ENCODE measurements at places on chromosomes 11 and 22.

DNA sequence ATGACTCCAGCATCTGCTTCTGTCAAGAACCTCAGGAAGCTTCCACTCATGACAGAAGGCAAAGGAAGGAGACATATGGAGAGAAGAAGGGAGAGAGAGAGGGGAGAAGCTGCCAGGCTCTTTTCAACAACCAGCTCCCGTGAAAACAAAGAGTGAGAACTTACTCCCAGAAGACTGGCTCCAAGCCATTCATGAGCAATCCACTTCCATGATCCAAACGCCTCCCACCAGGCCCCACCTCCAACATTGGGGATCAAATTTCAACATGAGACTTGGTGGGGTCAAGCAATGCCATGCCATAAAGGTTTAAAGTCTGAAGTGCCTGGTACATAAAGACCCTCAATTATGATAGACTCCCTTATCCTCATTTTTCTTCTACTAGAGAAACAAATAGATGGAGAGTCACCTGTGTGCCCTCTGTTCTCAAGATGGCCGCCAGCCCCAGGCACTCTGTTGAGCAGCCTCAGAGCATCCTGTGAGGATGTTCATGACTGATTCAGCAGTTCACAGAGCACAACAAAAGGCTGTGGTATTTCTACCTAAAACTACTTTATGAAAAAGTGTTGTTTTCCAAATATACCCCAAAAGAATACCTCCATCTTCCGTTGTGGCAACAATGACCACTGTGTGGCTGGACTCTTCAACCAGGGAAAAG, 69.0 kb upstream of the CRTAM start:
- DNase-seq, result no peak

DNA sequence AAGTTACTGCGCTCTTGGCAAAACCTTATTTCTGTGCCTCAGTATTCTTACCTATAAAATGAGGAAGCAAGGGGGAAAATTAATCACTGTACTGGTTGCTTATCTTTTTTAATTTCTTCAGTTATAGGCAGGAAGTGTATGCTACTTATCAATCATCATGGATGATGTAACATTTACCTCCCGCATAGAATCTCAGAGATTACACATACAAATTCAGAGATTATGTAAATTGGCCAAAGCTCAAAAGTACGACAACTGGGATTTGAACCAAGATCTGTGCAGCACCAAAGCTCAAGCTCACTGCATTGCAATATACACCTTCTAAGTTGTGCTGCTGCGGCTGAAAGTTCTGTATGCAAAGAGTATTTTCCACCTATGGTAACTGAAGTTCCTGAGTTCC, 83.0 kb downstream of the PDHX start:
- no peak for DNase-seq

GRCh38 chr11:3685923-3686322, 14.7 kb upstream of the CHRNA10 start:
- DNase-seq, result no peak

DNA sequence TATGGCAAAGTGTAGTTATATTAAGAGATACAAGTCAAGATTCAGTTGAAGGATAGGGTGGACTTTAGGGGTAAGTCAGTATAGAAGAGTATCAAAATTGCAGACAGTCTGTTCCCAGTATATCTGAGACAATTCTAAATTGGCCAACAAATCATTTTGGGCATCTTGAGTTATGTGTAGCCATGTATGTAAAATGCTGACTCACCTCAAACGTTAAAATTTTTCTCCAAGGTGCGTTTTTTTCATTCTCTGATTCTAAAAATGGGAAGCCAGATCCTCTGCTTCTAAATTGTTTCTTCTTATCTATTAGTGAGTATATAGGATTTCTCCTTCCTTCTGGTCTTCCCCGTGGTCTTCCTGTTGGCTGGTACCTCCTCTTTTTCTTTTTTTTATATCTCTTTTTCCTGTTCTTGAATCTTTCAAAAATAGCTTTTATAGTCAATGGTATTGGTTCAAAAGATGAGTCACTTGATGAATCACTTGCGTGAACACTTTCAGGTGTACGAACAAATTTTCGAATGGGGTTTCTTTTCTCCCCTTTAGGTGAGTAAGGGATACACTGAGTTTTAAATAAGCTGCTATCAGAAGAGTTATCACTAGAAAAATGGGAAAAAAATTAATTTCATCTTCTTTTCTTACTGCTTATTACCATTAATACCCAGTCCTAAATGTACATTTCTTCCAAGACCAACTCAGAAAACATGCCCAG, 3.2 kb downstream of the TAF1D start:
- DNase-seq, result no peak

- no peak for DNase-seq
Observed at GRCh38 chr11:131792243-131792642, 421.8 kb downstream of the NTM start.

GRCh38 chr22:48500471-48501230, 1327.0 kb downstream of the BRD1 start:
- no peak for DNase-seq

- no peak for DNase-seq
Observed at GRCh38 chr11:106208760-106209159, 131.3 kb downstream of the AASDHPPT start.

DNA sequence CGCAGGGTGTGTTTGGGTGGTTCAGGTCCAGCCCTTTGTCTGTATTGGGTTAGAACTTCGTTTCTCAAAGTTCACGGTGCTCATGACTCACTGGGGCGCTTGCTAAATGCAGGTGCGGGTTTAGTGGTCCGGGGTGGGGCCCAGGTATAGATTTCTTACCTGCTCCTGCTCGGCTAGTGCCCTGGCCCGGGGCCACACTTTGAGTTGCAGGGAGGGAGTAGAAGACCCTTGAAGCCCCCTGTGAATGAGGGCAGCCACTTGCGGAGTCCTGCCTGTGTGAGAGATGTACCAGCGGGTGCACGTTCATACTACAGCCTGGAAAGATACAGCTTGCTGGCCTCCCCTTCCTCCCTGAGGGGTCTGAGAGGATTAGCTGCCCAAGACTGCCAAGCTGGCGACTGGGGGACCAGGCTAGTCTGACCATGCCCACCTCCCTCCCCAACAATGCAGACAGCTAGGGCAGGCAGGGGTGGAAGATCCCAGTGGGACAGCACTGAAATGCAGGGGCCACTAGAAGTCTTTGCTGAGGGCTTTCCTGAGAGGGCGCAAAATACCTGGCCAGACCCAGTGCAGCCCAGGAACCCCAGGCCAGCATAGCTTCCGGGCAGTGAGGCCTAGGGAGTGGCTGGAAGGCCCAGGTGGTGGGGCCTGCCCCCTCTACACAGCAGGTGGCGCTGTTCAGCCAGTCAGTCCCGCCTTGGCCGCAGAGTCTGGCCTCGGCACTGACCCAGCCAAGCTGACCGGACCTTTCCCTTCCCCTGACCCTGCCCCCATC, 5.1 kb upstream of the MYRF start:
- DNase-seq, result peak; percentile 66

DNA sequence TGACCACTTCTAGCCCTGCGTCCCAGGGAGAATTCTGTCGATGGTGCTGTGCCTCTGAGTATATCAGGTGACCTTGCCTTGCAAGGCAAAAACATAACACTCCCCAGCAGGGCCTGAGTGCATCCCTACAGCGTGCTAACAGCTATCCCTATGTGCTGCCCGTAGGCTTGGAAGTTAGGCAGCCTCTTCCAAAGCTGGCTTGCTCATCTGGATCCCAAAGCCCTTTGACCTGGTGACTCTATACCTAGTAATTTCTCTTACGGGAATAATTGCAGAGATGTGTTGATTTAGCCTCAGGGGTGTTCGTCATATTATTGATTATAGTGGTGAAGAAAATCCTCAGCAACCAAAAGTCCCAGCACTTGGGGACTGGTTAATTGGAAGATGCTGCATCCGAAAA, 32.6 kb upstream of the CRYBB3 start:
- no peak for DNase-seq

GRCh38 chr22:23984430-23984829, 4.5 kb downstream of the GSTT2 start:
- DNase-seq, result peak; percentile 77

DNA sequence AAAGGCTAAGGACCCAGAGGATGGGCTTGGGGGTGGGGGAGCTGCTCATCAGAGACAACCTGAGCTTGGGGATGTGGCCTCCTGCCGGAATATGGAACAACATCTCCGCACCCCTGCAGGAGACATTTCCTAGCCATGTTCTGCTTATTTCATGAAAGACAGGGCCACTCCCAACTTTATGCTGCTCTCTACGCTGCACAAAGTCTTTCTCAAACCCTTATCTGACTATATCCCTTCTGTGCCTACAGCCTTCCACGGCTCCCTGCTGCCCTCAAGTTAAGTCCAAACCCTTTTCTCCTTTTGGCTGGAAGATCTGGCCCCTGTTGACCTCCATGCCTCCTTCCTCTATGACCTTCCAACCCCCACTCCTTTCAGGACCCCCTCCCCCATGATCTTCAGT, 562.0 kb downstream of the MN1 start:
- no peak for DNase-seq

DNA sequence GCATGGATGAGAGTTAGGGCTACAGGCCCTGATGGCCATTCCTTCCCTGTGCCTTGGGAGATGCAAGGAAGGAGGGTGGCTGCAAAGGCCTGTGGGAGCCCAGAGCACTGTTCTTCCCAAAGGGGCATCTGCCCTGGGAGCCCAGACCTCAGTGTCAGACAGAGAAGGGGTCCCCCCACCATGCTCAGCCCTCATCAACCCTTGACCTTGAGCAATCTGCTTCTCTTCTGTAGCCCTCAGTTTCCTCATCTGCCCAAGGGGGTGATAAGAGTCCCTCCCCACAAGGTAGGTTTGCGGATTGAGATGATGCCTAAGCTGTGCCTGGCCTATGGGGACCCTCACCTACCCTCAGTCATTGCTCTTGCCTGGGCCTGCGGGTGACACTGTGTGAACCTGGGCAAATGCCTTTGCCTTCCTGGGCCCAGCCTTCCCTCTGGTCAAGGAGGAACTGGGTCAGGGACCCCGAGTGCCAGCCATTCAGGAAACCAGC, 47.5 kb downstream of the IGLL5 start:
- no peak for DNase-seq

- no peak for DNase-seq
Observed at GRCh38 chr11:100830978-100831732, 144.1 kb downstream of the ARHGAP42 start.

DNA sequence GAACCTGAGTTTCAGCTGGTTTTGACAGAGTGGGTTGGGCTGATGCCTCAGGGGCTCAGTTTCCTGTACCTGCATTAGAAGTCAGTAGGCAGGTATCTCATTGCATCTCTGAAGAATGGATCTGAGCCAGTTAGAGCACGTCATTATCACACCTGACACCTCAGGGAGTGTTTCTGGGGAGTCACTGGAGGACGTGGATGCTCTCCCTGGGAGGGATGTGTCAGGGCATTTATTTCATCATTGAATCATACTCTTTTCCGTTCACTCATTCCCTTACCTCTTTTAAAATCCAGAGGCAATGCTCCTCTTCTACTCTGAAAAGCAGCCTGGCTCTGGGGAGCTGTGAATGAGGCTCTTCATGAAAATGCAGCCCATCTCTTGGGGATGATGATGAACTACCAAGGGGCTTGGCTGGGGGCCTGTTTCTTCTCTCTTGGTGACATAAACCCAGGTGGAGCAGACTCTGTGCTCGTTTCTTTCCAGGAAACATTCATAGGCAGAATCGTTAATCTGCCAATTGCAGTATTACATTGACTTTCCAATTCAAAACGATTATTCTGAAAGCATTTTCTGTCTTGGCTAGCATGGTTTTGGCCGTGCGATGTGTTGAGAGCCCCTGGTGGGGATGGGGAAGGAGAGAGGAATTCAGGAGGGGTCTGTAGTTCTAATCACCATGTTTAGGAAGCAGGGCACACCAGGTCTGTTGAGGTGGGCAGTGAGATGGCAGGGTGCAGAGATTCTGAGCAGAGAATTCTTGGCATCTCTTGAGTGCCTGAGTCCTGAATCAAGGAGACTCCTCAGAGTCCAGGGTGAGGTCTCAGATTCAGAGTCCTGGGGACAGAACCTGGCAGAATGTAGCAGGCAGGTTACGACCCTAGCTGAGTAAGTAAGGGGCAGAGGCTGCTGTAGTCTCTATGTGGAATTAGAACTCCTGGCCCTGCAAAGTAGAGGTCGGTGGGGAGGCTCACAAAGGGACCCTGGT, 12.6 kb downstream of the PARVA start:
- no peak for DNase-seq

DNA sequence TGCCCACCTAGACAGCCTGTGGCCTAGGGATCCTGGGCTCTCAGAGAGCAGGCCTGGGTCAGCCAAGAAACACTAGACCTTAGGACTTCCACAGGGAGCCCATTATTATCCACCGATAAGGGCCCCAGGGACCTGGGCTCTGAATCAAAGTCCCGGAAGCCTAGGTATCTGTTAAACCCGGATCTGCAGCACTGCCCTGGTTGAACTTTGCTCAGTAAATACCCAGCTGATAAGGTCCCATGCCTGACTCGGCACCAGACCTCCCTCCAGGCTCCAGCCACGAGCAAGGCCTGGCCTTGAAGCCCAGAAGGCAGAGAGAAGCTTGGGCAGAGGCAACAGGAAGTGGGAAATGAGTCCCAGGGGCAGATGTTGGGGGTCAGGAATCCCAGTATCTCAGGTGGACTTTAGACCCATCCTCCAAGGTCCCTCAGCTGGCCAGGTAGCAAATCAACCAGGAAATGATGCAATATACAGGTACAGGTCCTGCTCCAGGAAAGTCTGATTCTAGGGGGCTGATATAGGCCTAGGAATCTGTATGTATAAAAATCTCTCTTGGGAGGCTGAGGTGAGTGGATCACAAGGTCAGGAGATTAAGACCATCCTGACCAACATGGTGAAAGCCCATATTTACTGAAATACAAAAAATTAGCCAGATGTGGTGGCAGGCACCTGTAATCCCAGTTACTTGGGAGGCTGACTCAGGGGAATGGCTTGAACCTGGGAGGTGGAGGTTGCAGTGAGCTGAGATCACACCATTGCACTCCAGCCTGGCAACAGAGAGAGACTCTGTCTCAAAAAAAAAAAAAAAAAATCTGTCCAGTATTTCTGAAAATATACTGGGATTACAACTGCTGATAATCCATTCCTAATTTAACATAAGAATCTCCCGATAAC, 18.7 kb downstream of the POU2AF1 start:
- DNase-seq, result no peak

- no peak for DNase-seq
Observed at GRCh38 chr11:65298655-65299179, 15.9 kb upstream of the CDC42EP2 start.

DNA sequence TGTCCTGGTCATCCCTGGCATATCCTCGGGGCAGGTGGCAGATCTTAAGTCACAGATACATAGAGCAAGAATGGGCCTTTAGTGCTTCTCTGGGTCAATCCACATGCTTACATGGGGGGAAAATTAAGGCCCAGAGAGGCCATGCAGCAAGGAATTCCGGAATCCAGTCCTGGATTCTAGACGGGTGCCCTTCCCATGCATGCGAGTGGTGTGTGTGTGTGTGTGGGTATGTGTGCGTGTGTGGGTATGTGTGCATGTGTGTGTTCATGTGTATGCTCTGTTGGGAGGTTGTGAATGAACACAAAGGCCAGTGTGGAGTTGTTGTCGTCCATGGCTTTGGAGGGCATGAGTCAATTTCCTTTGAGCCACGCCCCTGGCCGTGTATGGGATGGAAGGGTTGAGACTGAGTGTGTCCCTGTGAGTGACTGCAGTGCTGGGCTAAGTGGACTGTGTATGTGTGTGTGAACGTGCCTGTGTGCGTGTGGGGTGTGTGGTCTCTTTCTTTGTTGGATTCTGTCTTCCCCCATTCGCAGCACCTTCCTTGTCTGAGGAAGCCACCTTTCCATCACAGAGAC, 33.4 kb upstream of the EIF3D start:
- DNase-seq, result no peak

GRCh38 chr11:10604798-10605197, 36.3 kb upstream of the LYVE1 start:
- DNase-seq, result no peak

- DNase-seq, result no peak
Observed at GRCh38 chr11:7449841-7450214, 35.5 kb upstream of the OLFML1 start.

Data from activated naive CD8-positive, alpha-beta T cell treated with anti-CD3 and anti-CD28 coated beads, Interleukin-2, amount 50 U/mL, for 24 hours (primary cell).